ENCODE measurements at places on chromosomes 5 and 9.

DNA sequence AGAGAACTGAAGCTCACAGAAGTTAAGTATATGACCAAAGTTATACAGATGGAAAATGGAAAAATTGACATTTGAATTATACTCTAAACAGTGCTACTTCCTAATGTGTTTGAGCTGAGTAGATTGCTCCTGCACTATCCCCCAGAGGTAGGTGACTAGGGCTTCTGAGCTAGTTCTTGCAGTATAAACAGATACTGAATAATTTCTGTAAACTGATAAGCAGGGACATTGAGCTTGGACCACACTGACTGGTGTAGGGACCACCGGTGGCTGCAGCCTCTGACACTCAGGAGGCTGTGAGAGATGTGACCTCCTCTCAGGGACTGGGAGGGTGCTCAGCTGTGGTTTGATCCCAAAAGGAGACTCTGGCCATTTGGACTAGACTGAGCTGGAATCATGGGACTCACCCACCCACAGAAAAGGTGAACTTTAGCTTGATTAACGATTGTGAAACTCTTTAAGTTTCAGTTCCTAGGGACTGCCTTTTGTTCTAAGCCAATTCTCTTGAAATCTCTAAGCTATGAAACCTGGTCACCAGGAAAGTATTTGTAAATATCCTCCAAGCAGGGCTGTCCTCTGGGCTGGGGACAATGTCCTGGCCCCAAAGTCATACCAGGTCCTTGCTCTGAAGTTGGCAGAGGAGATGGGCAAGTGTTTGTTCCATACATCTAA, 291.5 kb downstream of the SEC61B start:
- no peak for DNase-seq

GRCh38 chr9:19286634-19287188, 56.2 kb downstream of the DENND4C start:
- DNase-seq: no peak

GRCh38 chr5:127683008-127683407, 20.2 kb upstream of the CCDC192 start:
- DNase-seq: no peak

DNA sequence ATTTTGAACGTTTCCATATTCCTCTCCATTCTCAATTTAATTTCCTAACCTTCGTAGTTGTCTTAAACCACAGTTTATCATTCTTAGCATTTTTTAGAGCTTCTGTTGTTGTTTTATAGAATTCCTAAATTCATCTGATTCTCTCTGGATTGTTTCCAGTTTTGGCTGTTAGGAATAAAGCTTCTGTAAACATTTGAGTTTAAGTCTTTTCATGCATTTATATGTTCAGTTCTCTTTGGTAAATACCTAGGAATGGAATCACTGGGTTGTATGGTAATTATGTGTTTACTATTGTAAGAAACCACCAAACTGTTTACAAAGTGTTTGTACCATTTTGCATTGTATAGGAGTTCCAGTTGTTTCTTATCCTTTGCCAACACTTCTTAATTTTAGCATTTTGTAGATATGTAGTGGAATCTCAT, 29.7 kb downstream of the GPR21 start:
- no peak for DNase-seq

DNA sequence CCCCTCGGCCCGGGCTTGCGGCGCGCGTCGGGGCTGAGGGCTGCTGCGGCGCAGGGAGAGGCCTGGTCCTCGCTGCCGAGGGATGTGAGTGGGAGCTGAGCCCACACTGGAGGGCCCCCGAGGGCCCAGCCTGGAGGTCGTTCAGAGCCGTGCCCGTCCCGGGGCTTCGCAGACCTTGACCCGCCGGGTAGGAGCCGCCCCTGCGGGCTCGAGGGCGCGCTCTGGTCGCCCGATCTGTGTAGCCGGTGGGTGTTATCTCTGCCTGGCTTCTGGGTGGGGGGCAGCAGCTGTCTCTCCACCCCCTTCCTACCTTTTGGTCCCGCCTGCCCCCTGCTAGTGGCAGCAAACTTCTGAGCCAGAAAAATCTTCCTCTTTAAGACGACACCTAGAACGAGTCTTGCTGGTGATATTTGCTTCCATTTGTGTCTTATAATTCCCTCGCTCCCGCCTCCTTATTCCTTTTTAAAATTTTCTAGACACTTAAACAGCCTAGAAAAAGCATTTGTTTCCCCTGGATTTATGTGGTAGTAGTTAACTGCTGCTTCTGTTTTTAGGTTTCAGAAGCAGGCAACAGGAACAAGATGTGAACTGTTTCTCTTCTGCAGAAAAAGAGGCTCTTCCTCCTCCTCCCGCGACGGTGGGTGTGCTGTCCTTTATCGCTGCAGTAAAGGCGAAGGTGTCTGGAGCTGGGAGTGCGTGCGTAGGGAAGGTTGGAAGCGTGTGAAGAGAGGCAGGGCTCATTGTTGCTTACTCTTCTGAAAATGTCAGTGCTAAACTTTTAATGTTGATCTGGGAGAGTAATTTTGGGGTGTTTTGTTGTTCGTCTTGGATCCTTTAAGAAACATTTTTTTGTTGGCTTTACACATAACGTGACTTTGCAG, 554 bp downstream of the JAK2 start:
- DNase-seq: no peak

- DNase-seq: peak; percentile 41
These were observed 915 bp downstream of the ZFAND5 start for GRCh38 chr9:72363908-72364678.

DNA sequence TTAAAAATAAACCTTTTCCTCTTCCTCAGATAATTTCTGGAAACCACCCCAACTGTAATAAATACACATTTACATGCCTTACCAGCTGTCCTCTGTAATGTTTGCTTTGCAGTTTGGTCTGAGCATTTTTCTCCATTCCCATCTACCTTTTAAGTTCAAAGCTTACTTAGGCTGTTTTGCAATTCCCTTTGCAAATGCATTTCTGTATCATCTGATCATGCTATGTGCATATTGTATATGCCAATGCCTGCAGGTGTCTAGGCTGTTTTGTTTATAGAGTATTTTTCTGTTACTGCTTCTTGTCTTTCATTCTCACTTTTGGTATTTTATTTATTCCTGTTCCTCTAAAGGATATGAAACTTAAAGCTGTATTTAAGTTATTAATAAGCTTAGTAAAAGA, 86.3 kb downstream of the SLC44A1 start:
- DNase-seq: no peak

- no peak for DNase-seq
These were observed 1.4 kb downstream of the GLIS3 start for GRCh38 chr9:4298255-4299004.

- no peak for DNase-seq
These were observed 552.4 kb upstream of the ZNF608 start for GRCh38 chr5:125298746-125299379.

DNA sequence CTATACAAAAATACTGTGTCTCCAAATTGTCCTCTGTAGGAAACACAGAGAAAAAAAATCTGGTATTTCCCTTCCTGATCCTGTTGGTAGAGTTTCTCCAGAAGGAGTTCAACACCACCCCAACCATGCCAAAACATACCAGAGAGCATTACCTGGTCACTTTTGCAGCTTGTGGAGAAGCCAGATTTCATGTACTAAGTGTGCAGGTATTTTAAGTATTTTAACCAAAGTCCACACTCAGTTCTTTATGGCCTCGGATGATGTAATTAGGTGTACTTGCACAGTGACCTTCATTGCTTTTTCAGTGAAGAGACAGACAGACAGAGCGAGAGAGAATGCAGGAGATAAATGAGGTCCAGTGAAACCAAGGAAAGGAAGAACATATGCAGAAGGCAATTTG, 2046.8 kb upstream of the CDH9 start:
- DNase-seq: no peak

GRCh38 chr9:128733256-128733655, 9.3 kb upstream of the ZDHHC12 start:
- peak; percentile 52 for DNase-seq

GRCh38 chr9:88646539-88647300, 111.7 kb downstream of the NXNL2 start:
- DNase-seq: no peak

DNA sequence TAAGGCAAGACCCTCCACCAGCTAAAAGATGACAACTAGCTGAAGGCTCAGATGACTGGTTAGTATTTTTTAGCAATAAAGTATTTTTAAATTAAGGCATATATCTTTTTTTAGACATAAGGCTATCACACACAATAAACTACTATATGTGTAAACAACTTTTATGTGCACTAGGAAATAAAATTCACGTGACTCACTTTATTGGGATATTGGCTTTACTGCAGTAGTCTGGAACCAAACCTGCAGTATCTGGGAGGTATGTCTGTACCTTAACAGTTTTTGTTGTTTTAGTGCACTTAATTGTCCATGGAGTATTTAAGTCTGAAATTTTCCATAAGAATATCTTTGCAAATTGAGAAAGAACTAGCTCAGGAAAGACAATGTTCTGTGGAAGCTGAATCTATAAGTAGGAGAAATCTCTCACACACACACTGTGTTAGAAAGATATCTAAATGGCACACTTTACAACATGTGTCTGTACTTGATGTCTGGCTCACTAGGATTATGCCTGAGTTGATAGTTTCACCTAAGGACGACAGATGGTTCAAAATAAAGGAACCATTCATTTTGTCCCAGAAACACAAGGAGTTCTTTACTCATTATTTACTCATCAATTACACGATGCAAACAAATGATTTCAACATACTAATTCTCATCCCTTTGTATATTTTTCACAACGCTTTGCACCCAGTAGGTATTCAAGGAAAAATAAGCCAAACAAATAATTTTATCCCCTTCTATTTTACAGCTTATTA, 4.6 kb downstream of the RAPGEF6 start:
- DNase-seq: no peak

- DNase-seq: no peak
These were observed 87.6 kb upstream of the TMED7 start for GRCh38 chr5:115713408-115713807.

DNA sequence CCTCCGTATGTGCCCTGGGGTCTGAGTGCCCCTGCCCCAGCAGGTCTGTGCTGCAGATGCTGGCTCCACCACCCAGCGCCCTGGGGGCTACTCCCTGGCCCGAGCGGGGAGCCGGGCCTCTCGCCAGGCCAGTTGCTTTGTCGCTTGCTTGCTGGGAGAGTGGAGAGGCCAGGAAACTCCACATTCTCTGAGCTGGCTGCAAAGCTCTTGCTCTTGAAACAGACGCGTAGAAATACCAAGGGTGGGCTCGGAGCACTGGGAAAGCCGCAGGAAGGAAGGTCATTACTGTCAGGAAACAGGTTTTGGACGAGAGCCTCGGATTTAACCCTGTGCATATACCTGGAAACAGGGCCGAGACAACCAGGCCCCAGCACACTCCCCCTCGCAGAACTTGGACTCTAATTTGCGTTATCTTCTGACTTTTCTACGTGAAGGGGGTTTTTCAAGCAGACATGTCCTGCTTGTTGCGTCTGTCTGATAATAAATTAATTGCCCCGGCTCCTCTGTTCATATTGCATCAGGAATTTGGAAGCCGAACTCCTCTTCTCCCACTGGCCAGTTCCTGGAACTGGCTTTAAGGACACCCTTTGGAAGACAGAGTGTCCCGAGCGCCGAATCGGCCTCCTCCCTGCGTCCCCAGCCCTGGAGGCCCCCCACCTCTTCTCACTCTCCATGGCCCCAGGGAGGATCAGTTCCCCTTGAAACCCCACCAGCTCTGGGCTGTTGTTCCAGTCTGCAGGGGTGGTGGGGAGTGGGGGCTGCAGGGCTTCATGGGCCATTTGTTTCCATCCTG, 11.2 kb downstream of the ADAMTSL2 start:
- no peak for DNase-seq

- DNase-seq: no peak
These were observed 32.1 kb upstream of the CLINT1 start for GRCh38 chr5:157890836-157891597.

DNA sequence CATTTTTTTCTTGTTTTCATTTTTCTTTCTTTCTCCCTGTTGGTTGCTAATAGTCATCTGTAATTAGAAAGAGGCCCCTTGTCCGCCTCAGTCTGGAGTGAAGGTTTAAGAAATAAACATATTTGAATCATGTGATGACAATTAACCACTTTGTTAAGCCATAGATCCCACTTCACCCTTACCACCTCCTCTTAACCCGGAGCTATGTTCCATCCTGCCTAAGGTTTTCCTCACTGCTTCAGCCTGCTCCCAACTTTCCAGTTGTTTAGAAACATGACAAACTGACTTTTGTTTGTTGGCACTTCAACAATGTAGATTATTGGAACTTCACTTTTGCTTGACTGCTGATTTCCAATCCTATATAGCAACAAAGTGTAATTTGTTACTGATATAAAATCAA, 37.4 kb upstream of the SSBP2 start:
- DNase-seq: no peak

- DNase-seq: no peak
These were observed 221.6 kb downstream of the PARP8 start for GRCh38 chr5:50887889-50888633.

DNA sequence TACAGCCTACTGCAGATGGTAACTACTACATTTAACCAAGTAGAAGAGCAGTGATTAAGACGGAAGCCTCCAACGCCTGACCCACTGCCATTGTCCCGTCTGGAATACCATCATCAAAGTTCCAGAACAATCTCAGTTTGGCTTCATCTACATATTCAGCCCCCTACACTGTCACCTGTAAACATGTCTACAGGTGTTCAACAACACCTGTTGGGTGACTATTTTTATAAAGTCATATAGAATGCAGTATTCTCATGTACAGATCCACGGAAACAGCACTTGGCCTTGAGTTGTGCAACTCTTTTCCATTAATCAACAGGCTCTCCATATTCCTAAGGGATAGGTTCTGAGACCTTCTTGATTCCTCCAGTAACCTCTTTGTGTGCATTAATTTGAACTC, 53.3 kb upstream of the AGXT2 start:
- DNase-seq: no peak

GRCh38 chr9:80449513-80449912, 877.7 kb downstream of the TLE4 start:
- no peak for DNase-seq

- DNase-seq: no peak
These were observed 7.4 kb upstream of the DCTN4 start for GRCh38 chr5:150766251-150766650.

- peak; percentile 27 for DNase-seq
These were observed 150.1 kb downstream of the OSTF1 start for GRCh38 chr9:75238311-75238976.

GRCh38 chr5:72752909-72753308, 63.6 kb upstream of the TNPO1 start:
- no peak for DNase-seq

DNA sequence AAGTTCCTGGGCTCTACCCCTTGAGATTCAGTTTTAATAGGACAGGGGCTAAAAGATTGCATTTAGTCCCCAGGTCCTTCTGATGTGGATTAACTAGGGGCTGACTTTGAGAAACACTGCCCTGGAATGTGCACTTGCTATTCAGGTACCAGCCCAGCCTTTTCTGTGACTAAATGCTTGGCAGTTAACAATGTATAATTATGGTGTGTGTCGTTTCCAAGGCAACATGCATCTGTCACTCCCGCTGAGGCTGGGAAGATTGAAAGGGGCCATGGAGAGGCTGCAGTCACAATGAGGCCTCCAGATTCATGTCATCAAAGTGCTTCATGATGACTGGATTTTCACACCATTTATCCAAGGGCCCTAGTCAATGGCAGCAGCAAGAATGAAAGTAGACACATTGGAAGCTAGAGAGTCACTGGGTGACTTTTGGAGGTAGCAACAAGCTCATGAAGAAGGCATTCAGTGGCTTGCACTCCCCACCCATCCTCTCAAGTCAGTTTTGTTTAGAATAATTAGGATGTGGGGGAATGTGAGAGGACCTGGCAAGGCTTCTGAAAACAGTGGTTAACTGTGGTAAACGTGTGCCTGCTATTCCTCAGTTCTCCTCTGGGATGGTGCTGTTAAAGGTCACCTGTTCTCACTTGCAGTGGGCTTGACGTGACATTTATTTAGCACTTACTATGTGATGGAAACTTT, 28.3 kb downstream of the RAI14 start:
- DNase-seq: no peak

GRCh38 chr9:110785166-110785565, 116.6 kb downstream of the MUSK start:
- DNase-seq: no peak

Data from right renal cortex interstitium (tissue), 3 donors.